Stimulated activated CD4-positive, alpha-beta T cell treated with anti-CD3 and anti-CD28 coated beads, Interleukin-15, amount 100 ng/mL, for 1 hour (primary cell): ENCODE measurements at places on chromosomes 12 and 14.
A peak's percentile ranks its signal among the peaks of the same experiment; 100 is the strongest.

DNA sequence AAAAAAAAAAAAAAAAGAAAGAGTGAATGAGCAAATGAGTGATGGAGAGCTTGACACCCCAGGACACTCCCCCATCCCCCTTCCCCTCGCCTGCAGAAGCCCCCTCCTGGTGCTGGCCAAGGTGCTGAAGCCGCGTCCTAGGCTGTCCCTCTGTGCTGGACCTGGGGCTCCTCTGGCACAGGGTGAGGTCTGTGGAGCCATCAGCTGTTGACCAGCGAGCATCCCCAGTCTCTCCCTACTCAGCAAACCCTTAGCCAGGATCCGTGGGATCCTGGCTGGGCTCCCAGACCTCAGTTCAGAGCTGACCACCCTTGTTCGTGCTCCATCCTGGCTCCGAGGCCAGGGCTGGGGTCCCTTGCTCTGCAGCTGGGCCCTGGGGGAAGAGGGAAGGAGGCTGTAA is 5.4 kb upstream of the KIF26A start:
- no peak for DNase-seq

- no peak for DNase-seq
These were observed 33.1 kb downstream of the SYNDIG1L start for GRCh38 chr14:74392616-74393570.

DNA sequence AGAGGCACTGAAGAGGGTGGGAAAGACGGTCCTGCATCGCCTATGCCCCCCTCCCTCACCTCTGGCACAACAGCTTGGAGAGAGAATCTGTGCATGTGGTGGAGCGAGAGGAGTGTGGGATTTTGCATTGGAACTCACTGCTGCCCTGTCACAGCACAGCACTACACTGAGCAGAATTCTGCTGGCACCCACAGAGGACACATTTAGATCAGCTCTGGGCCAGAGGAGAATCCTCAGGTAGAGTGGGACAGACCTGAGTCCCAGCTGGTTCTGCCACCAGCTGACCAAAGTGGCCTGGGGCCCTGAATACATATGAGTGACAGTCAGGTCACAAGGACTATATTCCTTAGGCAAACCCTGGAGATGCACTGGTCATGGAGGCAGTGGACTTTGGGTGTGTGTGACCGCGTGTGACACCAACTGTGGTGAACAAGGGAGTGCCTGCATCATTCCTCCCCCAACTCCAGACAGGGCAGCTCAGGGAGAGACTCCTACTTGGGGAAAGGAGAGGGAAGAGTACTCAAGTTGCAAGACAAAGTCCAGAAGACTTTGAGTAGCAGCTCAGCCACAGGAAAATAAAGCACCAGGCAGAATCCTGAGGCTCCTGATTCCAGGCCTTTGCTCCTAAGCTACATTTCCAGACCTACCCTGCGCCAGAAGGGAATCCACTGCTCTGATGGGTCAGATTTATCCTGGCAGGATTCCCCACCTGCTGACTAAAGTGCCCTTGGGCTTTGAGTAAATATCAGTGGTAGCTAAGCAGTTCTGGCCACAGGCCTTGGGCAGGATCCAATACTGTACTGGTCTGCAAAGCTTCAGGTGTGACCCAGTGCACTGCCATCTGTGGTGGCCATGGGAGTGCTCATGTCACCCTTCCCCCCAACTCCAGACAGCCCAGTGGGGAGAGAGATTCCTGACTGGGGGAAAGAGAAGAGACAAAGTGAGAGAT is 10.6 kb upstream of the ACOT1 start:
- no peak for DNase-seq

DNA sequence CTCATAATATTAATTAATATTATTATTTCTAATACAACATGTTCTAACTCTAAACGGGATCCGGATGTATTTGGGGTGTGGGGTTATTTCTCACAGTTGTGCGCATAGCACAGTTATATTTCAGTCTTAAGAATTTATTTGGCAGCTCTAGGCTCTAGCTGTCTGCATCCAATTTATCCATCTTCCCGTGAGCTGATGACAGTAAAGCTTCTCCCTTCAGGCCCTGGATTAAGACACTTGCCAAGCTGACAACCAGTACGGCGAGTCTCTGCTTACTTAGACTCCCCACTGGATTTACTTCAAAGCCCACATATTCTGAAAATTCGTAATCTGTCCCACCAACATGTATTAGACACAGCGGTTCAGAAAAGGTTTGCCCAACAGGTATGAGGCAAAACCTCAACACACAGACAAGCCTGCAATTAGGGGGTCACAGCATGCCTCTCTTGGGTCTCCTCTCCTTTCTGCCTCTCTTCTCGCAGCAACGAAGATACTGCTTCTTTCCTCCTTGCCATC is 232.9 kb upstream of the TMTC1 start:
- DNase-seq, result no peak

GRCh38 chr12:47717443-47718193 is 7.7 kb downstream of the ENDOU start:
- peak; percentile 21 for DNase-seq

- no peak for DNase-seq
These were observed 15.3 kb upstream of the DGLUCY start for GRCh38 chr14:91098591-91098990.

- no peak for DNase-seq
These were observed 5.9 kb upstream of the DEGS2 start for GRCh38 chr14:100165376-100165775.

DNA sequence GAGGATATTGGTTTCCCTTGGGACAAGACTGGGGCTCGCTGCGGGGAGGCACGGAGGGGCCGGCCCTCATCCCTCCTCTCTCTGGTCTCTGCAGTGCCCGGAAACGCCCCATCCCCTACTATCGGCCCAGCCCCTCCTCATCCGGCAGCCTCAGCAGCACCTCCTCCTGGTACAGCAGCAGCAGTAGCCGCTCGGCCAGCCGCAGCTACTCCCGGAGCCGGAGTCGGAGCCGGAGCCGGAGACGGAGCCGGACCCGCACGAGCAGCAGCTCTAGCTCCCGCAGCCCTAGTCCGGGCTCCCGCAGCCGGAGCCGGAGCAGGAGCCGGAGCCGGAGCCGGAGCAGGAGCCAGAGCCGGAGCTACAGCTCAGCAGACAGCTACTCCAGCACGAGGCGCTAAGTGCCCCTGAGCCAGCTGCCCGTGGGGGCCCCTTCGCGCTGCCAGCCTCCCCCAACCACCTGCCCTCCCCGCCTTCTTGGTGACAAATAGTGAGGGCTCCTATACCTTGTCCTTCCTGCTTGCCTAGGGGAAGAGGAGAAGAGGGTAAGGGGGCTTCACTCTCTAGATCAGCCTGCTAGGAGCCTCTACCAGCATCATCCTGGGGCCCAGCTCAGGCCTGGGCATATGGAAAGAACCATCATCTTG is 22.2 kb upstream of the HSPB8 start:
- no peak for DNase-seq

DNA sequence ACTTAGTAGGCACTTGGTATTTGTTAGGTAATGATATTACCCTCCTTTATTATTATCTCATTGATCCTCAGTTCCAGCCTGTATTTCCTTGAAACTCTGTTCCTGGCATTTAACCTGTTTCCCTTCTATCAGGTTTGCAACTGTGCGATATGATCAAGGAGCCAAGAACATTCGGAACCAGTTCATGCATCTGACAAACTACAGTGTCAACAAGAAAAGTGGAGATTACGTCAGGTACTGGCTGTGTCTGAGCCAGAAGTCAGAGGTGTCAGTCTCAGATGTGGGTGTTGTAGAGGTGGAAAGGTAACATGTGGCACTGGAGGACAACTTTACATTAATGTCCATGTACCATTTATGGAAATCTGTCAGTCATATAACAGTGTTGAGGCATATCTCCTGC is 56.7 kb downstream of the TTLL5 start:
- no peak for DNase-seq

DNA sequence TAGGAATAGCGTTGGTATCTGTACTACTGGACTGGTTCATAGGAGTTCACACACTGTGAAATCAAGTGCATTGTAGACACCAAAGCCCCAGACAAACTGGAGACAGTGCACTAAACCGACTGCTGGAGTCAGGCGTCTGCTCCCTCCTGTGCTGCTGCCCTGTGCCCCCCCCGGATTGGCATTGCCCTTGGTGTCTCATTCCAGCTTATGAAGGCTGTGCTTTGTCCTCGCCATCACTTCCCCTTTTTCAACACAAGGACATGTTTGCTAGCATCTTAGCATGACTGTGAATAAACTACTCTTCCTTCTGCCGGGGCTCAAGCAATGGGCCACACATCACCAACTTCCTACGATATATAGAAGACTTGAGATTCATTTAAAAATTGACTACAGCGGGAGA is 84.0 kb downstream of the TMCC3 start:
- DNase-seq, result no peak

- DNase-seq, result no peak
These were observed 23.4 kb downstream of the DLK1 start for GRCh38 chr14:100749967-100750597.

DNA sequence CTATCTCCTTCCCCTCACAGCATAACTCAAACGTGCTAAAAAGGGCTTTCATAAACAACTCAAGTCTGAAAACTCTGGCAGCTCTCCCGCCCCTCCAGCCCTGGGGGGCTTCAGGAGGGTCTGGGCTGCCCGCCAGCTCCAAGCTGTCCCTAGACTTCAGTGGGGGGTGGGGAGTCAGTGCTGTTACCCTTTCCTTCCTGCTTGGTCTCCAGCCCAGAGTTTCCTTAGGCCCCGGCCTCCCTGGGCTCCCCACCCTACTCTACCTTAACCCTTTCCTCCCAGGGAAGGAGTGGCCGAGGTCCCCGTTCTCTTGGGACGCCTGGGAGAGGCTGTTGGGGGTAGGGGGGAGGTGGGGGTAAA is 530 bp upstream of the NYNRIN start:
- no peak for DNase-seq

GRCh38 chr14:75299059-75299458 is 20.4 kb downstream of the FOS start:
- no peak for DNase-seq

DNA sequence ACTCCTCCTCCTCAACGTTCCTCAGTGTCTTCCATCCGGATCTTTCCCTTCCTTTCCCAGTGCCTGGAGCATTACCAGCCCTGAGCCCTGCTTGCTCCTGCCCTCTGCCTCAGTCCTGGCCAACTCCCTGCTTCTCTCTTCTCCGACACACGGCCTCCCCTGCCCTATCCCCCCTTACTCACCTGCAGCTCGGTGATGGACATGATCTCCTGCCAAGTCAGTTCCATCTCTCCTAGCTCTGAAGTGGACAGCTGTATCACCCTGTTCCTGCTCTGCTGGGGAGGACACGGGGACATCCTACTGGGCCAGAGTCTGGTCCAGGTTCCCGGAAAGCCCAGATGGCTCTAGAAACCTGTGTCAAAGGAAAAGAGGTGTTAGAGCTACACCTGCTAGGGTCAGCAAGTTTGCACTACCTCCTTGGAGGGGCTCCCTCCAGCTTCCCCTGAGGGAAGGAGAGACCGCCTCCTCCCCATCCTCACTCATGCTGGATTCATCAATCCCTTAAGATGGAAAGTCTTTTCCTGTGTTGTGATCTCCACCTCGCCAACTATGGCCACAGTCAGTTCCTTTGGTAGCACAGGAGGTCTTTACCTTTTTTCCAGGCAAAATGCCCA is 5.8 kb downstream of the NFE2 start:
- DNase-seq, result no peak

GRCh38 chr14:61519106-61519505 is 176.2 kb upstream of the HIF1A start:
- DNase-seq, result no peak

DNA sequence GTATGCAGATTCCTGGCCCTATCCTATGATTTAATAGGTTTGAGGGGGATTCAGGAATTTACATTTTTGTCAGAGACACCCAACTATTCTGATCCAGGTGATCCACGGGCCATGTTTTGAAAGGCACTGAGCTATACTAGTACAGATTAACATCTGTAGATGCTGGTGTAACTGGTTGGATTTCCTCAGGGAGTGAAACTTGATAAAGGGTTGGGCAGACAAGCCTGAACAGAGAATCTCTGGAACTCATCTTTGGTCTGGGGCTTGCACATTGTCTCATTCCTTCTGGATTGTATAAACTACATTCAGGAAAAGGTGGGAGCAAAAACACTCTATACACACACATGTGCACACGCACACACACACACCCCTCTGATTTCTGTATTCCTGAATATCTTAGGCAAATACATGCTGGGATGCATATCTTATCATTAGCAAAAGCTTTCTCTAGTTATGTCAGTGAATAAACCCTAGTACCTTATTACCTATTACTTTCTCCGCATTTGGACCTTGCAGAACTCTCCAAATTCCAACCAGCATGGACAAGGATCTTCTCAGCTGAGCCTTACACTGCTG is 104.6 kb downstream of the SLC38A1 start:
- DNase-seq, result no peak

DNA sequence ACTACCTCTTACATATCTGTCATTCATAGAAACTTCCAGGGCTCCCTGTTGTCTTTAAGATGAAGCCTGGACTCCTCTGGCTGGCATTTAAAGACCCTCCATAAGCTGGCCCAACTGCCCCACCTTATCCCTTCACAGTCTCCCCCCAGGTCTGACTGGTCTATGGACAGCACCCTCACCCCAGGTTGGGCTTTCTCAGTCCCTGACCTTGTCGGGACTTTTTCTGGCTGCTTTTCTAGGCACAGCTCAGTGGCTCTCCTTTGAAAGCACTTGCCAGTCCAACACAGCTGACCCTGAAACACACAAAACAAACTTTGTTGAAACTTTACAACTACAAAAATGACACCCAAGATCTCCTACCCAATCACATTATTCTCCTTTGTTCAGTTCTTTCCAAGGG is 13.9 kb upstream of the MYH7 start:
- no peak for DNase-seq

GRCh38 chr12:22459838-22460490 is 84.4 kb downstream of the C2CD5 start:
- DNase-seq, result no peak

- no peak for DNase-seq
These were observed 769.6 kb upstream of the ALG10B start for GRCh38 chr12:37546901-37547475.

GRCh38 chr12:28954333-28954732 is 194.7 kb upstream of the FAR2 start:
- no peak for DNase-seq

- no peak for DNase-seq
These were observed 76.8 kb downstream of the DAD1 start for GRCh38 chr14:22512106-22512814.

- DNase-seq, result no peak
These were observed 273.6 kb upstream of the PWP1 start for GRCh38 chr12:107411792-107412535.

DNA sequence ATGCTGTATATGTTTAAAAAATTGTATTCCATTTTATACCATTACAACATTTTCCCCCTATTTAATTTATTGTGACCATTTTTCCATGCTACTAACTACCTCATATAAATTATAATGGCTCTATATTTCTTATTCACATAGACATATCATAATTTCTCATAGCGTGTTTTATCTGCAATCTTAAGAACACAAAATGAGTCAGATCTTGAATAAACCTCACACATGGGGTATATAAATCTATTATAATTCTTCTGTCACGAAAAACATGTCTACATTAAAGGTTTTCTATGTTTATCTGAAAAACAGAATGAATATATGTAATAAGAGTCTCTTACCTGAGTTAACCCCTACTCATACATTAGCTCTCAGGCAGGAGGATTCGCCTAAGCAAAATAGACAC is 50.5 kb upstream of the ERGIC2 start:
- DNase-seq, result no peak
